Sigmoid colon (tissue), 7 donors: ENCODE measurements at places on chromosomes 1 and 21. TPM values are rescaled to one million over a fixed set of nuclear protein-coding genes. Genes with fewer than 3 reads are reported as not detected.

DNA sequence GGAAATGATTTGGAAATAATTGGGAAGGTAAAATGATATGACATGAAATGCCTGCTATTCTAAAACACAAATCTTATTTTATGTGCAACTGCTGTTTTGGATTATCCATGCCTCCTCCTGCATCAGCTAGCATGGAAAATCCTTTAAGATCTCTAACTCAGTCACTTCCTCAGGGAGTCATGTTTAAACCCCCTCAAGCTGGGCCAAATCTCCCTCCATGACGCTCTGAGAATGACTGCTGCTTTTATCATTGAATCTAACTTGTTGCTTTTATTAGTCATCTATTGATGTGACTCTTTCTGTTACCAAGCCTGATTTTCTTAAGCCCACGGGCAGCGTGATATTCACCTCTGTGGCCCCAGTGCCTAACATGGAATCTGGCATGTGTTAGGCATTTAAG lies 324.8 kb downstream of the DISC1 start:
- H3K27me3 ChIP-seq, result no peaks in the 10 kb centered on the region
- no peak overlapping the region for H3K27ac ChIP-seq
- H3K36me3 ChIP-seq, result no peaks in the 10 kb centered on the region
- H3K4me3 ChIP-seq, result no peak overlapping the region

Gene LCE1E
- not detected for total RNA-seq

Gene SLFNL1
- 0.99 TPM for total RNA-seq

- H3K27ac ChIP-seq, result no peak overlapping the region
- no peaks in the 10 kb centered on the region for H3K27me3 ChIP-seq
- H3K36me3 ChIP-seq, result no peaks in the 10 kb centered on the region
- H3K4me3 ChIP-seq, result no peak overlapping the region
- no peak for DNase-seq
These were observed 56.3 kb upstream of the SYT6 start for GRCh38 chr1:114209971-114210370.

Gene PRR9
- not detected for total RNA-seq

DNA sequence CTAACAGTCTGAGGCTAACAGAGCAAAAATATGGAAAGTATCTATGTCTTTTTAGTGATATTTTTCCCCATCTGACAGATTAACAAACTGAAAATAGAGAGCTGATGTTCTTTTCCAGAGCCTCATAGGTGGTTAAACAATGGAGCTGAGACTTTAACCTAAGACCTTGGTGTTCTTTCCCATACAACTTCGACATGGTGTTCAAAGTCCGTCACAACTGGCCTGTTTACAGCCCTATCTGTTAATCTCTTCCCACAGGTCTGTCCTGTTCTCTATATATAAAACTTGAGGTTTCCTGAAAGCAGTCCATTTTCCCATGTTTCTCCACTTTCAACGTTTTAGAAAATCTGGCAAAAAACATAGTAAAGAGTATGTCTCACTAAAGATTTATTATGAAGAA lies 395.7 kb downstream of the BRINP2 start:
- no peaks in the 10 kb centered on the region for H3K4me1 ChIP-seq
- no peaks in the 10 kb centered on the region for H3K36me3 ChIP-seq
- H3K27ac ChIP-seq, result no peak overlapping the region
- DNase-seq, result no peak
- no peaks in the 10 kb centered on the region for H3K27me3 ChIP-seq

Gene GPR153
- 4.1 TPM for total RNA-seq

DNA sequence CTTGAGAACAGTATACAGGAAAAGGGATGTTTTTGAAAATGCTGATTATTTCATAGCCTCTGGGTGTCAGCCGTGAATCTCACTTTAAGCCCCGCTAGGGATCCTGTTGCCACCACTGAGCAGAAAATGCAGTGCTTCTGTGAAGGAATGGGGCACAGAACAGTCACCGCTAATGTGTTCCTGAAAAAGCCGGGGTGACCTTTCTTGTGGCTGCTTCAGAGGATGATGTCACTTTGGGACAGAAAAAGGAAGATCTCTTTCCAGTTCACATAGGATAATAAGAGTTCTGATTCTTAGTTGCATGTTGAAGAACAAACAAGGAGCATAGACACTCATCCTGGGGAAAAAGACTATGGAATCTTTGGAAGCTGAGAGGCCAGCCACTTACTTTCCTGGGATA lies 349.6 kb downstream of the DISC1 start:
- H3K4me1 ChIP-seq, result no peaks in the 10 kb centered on the region
- no peak for DNase-seq
- no peaks in the 10 kb centered on the region for H3K36me3 ChIP-seq
- no peaks in the 10 kb centered on the region for H3K27me3 ChIP-seq

DNA sequence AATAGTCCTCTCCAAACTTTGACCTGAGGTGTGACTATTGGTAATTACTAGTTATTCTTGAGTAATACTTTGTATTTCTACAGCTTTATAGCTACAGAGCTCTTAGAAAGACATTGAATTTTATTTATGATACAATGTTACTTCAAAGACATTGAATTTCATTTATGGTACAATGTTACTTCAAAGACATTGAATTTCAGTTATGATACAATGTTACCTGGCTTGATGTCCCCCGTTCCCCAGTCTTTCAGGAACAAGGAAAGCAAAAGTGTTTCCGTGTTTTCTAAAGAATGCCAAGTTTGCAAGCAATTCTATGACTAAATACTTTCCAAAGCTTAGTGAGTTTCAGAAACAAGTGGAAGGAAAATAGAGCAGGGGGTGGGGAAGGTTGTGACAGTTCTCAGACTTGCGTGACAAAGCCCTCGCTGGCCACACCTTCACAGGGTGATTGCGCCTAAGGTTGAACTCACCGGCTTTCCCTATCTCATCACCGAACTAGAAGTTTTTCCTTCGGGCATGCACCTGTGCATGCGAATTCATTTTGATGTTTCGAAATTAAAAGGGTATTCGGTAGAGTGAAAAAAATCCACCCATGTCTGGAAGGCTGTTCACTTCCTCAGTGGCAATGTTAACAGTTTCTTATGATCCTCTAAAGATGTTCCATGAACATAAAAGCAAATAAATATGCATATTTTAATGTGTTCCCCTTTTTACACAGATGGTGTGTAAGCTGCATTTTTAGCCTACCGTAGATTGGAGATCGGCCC lies 909 bp upstream of the PAXBP1 start:
- H3K27me3 ChIP-seq, result no peaks in the 10 kb centered on the region
- peaks cover 39% of the 10 kb centered on the region for H3K4me1 ChIP-seq
- DNase-seq, result no peak
- H3K36me3 ChIP-seq, result no peaks in the 10 kb centered on the region
- peak overlapping the region; percentile 35 for H3K4me3 ChIP-seq

Gene IL12RB2
- total RNA-seq, result 0.99 TPM

DNA sequence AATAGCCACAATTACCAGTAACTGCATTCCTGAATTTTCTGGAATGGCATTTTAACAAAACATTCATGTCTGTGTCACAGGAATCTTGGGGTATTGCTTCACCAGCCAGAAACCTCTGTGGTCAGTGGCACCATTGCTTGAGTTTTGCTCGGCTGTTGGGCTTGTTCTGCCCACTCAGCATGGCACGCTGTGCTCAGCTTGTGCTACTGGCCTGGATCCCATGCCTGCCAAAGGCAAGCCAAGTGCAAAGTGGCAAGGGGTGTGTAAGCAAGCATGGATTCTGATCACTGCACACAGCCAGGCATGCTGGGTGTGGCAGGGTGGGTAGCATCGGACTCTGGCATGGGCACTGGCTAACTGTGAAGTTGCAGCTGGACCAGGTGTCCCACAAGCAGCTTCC lies 1150.9 kb downstream of the MRPL39 start:
- no peak overlapping the region for H3K4me3 ChIP-seq
- no peak overlapping the region for H3K27ac ChIP-seq
- DNase-seq, result no peak
- H3K27me3 ChIP-seq, result no peaks in the 10 kb centered on the region

DNA sequence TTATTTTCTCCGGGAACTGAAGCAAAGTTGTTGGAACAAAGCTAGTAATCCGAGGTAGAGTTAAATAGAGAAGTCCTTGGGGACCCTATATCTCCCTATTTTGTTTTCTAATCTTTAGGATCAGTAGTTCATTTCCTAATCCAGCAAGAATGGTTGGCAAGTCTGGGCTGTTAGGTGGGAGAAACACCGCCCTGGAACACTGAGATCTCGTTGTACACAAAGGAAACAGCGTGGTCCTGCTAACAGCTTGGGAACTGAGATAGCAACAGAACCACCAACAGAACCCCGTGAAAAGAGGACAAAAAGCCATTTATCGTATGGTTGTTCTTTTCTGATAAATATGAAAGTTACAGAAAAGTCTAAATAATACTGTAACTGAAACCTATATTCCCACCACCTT lies 121.9 kb upstream of the CDC42BPA start:
- no peak for DNase-seq
- no peak overlapping the region for H3K4me3 ChIP-seq
- peaks cover 3% of the 10 kb centered on the region for H3K4me1 ChIP-seq
- peak overlapping the region; percentile 47 for H3K27ac ChIP-seq
- H3K36me3 ChIP-seq, result no peaks in the 10 kb centered on the region
- no peaks in the 10 kb centered on the region for H3K27me3 ChIP-seq

- H3K27ac ChIP-seq, result no peak within 1 kb of the TSS
- no peak for DNase-seq
- H3K4me1 ChIP-seq, result peaks cover 7% of the 10 kb centered on the region
- H3K4me3 ChIP-seq, result peak within 1 kb of the TSS; percentile 42
These were observed at the start of gene KANK4 for GRCh38 chr1:62318756-62319544. Gene KANK4, minus strand, starts transcription at chr1:62319434. Its CDS starts 37,870 bp downstream, at chr1:62281564.

DNA sequence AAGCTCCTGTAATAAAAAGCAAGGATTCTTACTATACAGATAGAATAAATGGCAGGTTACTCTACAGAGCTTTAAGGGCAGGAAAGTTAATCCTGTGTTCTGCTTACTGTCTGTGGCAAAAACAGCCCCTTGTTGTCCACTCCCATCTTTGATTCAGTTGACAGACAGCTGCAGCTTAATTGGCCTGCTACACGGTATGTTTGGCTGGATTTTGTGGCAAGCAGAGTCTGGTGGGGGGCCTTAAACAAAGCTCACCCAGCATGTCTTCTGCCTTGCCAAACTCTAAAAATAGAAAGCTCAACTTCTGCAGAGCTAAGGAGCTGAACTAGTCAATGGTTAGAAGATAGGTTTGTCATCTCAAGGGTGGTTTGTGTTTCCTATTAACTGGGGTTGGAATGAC lies 407.2 kb downstream of the HLX start:
- H3K36me3 ChIP-seq, result no peaks in the 10 kb centered on the region
- no peak overlapping the region for H3K4me3 ChIP-seq
- no peak overlapping the region for H3K27ac ChIP-seq
- DNase-seq, result no peak
- no peaks in the 10 kb centered on the region for H3K27me3 ChIP-seq

DNA sequence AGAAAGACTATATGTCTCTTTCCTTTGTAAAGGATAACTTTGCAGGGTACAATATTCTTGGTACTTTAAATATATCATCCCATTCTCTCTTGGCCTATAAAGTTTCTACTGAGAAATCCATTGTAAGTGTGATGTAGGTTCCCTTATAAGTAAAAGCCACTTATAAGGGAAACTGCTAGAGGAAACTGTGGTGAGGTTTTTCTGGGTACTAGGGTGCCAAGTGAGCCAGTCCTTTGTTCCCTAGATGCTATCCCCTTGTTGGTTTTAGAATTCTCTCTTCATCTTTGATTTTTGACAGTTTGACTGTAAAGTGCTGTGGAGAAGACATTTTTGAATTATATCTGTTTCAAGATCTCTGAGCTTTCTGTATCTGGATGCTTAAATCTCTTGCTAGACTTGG lies 108.9 kb upstream of the NEK7 start:
- no peak for DNase-seq
- H3K27ac ChIP-seq, result no peak overlapping the region
- H3K36me3 ChIP-seq, result no peaks in the 10 kb centered on the region
- H3K4me3 ChIP-seq, result no peak overlapping the region
- no peaks in the 10 kb centered on the region for H3K27me3 ChIP-seq

- peaks cover 91% of the 10 kb centered on the region for H3K27me3 ChIP-seq
- peaks cover 23% of the 10 kb centered on the region for H3K4me1 ChIP-seq
- no peaks in the 10 kb centered on the region for H3K36me3 ChIP-seq
- DNase-seq, result no peak
- no peak overlapping the region for H3K4me3 ChIP-seq
These were observed 48.0 kb downstream of the RHBG start for GRCh38 chr1:156416993-156417392.

- H3K4me1 ChIP-seq, result no peaks in the 10 kb centered on the region
- H3K27me3 ChIP-seq, result no peaks in the 10 kb centered on the region
These were observed 6.9 kb upstream of the NOS1AP start for GRCh38 chr1:162062542-162063015.

Gene TNNT2
- 0.81 TPM for total RNA-seq

GRCh38 chr1:178174539-178174938 lies 80.6 kb downstream of the RASAL2 start:
- no peak overlapping the region for H3K27ac ChIP-seq
- DNase-seq, result no peak
- H3K4me3 ChIP-seq, result no peak overlapping the region
- H3K27me3 ChIP-seq, result no peaks in the 10 kb centered on the region
- H3K4me1 ChIP-seq, result no peaks in the 10 kb centered on the region
- H3K36me3 ChIP-seq, result no peaks in the 10 kb centered on the region
